ENCODE measurements at places on chromosomes 3 and 15.

DNA sequence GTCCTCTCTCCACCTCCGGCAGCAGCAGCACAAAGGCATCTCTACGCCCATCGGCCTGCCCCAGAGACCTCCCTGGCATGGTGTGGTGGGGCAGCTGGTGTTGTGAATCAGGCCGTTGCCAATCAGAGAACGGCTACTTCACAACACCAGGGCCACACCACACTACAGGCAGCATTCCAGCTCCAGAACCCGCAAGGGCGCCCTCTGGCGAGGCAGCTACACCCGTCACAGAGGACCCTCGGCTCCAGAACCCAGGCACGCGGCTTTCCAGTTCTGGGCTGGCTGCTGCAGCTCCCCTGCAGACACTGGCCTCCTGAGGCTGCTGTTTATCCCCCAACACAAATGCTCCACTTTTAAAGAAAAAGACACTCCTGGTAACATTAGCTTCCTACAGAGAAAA is 127.5 kb upstream of the TOPAZ1 start:
- peak; percentile 32 for DNase-seq

GRCh38 chr3:17065881-17066280 is 181.1 kb downstream of the PLCL2 start:
- no peak for DNase-seq

- no peak for DNase-seq
Observed at GRCh38 chr15:53644660-53645059, 114.8 kb downstream of the WDR72 start.

DNA sequence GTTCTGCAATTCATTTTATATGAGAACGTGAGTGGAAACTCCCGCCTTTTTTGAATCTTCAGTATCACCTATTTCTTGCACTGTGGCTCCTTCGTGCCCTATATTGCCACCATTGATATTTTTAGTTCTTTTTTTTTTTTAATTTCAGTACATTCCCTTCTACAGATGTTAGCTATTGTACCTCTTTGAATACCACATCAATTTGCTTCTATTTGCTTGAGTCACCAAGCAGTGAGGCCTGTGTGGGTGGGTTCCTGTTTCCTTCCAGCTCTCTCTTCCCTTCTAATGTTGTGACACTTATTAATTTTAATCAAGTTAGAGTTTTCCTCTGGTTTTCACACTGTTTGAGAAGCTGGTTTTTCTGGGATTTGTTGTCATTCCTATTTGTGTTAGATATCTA is 8.7 kb downstream of the HACD2 start:
- no peak for DNase-seq

GRCh38 chr15:72590427-72590826 is 64.1 kb upstream of the GOLGA6B start:
- DNase-seq: no peak

DNA sequence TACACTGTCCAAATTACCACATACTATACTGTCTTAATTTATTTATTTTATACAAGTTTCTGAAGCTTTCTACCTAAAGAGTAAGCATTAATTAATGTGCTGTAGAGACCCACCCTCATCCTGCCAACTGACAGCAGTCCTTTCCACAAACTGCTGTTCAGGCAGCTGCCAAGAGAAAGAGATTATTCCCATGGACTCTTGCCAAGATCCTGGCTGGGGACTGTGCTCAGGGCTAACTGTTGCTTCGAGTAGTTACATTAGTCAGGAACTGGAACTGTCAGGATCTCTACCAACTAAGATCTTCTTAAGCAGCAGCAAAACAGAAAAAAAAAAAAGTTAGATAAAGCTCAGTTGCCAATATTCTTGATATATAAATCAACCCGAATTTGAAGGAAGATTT is 398.8 kb downstream of the MECOM start:
- no peak for DNase-seq

DNA sequence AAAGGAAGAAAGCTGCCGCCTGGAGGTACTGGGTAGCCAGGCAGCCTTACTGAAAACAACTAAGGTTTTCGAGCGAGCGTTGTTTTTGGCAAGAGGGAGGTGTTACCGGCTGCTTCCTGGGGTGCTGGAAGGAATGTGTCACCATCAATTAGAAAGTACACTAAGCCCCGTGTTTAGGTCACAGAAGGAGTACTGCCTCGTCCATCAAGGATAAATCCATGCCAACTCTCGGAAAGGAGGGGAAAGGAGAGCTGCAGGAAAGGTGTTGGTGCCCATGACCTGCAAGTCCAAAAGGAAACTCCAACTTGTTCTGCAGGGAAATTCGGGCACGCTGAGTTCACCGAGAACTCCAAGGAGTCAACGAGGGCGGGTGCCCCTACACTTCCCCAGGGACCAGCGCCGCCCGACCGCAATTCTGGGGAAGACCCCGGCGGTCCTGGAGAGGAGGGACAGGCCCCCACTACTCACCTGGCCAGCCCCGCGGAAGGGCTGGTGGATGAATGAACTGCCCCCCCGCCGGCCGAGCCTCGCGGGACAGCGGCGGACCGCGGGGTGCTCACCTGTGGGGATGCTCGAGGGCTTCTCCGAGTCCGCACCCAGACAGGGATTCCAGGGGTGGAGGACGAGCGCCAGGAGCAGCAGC is 542 bp downstream of the PLOD2 start:
- no peak for DNase-seq

GRCh38 chr15:66948294-66948693 is 117.1 kb upstream of the SMAD3 start:
- DNase-seq: no peak

- no peak for DNase-seq
Observed at GRCh38 chr3:4547799-4548198, 54.7 kb downstream of the ITPR1 start.

- DNase-seq: no peak
Observed at GRCh38 chr15:59515190-59515589, 77.2 kb downstream of the FAM81A start.

- DNase-seq: no peak
Observed at GRCh38 chr15:79543097-79543496, 111.0 kb downstream of the MINAR1 start.

- DNase-seq: no peak
Observed at GRCh38 chr3:52238193-52238760, 681 bp downstream of the TWF2 start.

GRCh38 chr15:44157679-44158078 is 37.4 kb downstream of the FRMD5 start:
- DNase-seq: no peak

GRCh38 chr15:93466380-93466779 is 377.4 kb upstream of the RGMA start:
- no peak for DNase-seq

DNA sequence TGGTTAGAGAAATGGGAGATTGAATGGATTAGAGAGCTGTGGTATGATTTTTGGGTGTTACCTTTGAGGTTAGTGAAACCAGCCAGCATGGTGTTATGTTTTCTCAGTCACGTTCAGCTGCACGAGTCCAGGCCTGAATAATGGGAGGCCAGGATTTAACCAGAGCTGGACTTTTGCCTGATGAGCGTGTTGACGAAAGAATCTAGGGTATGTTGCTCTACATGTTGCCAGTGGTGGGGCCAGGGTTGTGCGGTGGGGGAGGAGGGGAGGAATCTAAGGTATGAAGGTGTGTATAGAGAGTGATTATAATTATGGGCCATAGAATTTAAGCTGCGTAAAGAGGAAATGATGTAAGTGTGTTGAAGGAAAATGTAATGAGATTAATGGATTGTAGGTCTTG is 22.8 kb downstream of the MINDY2 start:
- DNase-seq: no peak

GRCh38 chr3:52429779-52430415 is 15.0 kb downstream of the SEMA3G start:
- no peak for DNase-seq

DNA sequence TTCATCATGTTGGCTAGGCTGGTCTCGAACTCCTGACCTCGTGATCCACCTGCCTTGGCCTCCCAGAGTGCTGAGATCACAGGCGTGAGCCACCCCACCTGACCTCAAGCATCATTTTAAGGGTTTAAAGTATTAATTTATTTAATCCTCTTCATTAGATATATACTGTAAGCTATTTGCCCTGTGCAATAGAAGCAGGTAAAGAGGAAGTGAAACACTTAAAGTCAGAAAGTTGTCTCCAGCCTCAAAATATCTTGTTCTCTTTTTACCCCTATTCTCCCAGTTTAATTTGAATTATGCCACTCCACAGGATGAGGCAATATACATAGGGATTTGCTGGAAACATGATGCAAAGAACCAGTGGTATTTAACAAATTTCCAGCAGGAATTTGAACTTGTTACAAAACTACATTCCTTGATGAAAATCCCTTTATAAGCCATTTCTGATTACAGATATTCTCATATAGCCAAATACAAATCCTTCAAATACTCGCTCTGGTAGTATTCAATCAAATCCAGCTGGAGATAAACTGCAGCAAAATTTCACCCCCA is 2.0 kb downstream of the NDUFB5 start:
- no peak for DNase-seq

- DNase-seq: no peak
Observed at GRCh38 chr3:63030666-63031065, 155.4 kb upstream of the CADPS start.

DNA sequence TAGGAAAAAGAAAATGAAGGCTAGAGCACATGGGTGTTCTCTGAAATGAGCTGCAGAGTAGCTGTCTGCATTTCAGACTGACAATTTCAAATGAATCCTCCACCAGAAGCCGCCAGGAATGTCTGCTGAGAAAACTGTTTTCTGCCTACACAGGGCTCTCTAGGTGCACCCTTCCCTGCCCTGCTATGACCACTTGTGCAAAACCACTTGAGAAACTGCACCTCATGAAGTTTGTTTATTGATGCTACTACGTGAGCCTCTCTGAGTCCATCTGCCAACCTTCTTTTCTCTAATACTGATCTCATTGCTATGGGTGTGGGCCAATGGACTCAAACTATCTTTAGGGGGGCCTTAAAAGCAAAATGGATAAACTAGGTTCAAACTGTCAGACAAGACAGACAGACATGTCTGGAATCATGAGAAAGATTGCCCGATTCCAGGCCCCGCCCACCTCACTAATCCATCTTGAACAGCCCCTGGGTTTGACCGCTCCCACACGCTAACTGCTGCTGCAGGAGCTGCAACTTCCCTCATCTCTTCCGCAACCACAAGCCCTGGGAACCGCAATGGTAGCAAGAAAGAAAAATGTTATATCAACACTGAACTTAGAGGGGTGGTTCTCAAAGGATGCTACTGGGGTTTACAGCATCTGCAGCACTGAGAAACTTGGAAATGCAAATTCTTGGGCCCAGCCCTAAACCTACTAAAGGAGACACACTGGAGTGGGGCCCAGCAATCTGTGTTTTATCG is 9.0 kb upstream of the CD47 start:
- DNase-seq: no peak

- no peak for DNase-seq
Observed at GRCh38 chr3:172192830-172193415, 153.5 kb downstream of the FNDC3B start.

- DNase-seq: no peak
Observed at GRCh38 chr3:152827313-152827712, 7.6 kb upstream of the P2RY1 start.

DNA sequence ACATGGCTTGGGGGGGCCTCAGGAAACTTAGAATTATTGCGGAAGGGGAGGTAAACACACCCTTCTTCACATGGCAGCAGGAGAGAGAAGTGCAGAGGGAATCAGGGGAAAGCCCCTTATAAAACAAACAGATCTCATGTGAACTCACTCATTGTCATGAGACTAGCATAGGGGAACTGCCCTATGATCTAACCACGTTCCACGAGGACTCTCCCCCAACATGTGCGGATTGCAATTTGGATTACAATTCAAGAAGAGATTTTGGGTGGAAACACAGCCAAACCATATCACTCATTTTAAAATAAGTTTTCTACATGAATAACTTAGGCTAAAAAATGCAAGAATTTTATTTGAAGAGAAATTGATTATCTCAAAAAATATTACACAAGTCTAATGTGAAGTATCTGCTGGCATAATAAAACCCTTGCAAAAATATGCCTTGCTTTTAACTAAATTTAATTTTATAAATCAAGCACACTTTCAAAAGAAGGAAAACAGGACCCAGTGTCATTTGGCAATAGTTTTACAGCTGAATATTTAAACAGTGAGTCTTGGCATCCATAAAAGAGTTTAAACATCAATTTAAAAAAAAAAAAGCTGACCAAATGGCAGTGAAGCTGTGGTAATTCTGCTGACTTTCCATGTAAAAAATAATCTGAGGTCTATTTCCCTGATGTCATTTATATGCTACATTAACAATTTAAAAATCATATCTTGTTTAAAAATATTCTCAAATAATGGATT is 1057.2 kb downstream of the NAALADL2 start:
- no peak for DNase-seq
